ENCODE measurements at places on chromosomes 2 and 18. TPM values are rescaled to one million over a fixed set of nuclear protein-coding genes. Genes with fewer than 3 reads are reported as not detected.

LYG1 gene
- 0.54 TPM for total RNA-seq

HAUS1 gene
- total RNA-seq, result 61.0 TPM

TLX2 gene
- not detected for total RNA-seq

LONRF2 gene
- 0.20 TPM for total RNA-seq

UGP2 gene
- total RNA-seq, result 81.4 TPM

NR4A2 gene
- total RNA-seq, result 57.6 TPM

GRCh38 chr2:207394812-207395534 is 134.8 kb upstream of the CREB1 start:
- peak; percentile 71 for DNase-seq

- DNase-seq, result no peak
Observed at GRCh38 chr2:226869371-226869770, 33.5 kb downstream of the RHBDD1 start.

- DNase-seq, result no peak
Observed at GRCh38 chr2:102122115-102122514, 20.4 kb upstream of the IL1R1 start.

DNA sequence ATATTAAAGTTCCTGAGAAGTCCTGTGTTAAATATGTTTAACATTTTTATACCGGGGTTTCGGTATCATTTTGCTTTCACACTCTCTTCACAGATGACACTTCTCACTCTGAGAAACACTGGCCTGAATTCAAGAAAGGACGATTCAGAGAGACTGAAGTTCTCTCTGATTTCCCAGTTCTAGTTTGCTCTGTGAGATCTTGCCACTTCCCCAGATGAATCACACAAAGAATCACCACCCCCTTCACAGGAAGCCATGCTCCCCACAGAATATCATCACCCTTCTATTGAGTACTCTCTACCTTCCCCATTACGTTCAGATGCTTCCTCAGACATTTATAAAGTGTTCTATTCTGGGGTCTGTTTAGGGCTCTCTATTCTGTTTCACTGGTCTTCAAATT is 16.1 kb upstream of the CD207 start:
- peak; percentile 70 for DNase-seq

DNA sequence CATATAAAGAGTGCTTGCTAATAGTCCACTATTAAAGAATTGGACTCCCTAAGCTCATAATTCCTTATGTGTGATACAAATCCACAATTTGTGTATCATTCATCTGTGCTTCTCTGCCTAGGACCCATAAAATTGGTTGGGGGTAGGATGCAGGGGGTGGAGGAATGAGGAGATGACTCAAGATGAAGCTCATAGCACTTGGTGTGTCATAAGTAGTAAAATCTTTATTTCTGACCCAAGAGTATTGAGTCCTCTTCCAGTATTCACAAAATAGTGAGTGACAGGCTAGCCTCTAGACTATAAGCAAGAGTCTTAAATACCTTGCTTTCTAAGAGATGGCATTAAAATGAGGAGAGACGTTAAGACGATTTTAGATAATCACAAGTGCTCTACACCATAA is 390.9 kb upstream of the CDH19 start:
- no peak for DNase-seq

- no peak for DNase-seq
Observed at GRCh38 chr2:156427074-156427473, 9.1 kb upstream of the GPD2 start.

DNA sequence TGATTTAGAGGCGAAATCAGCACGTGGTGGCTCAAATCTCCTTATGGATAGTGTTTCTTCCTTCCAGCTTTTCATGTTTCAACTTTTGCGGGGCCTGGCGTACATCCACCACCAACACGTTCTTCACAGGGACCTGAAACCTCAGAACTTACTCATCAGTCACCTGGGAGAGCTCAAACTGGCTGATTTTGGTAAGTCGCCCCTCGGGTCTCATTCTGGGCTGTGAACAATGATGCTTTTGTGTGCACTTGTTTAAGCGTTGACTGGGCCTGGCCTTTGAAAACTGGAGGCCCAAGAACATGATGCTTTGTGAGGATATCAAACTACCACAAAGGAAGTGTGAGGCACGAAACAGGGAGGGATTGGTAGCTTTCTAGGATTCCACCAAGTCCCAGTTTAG is 27.4 kb downstream of the CDK15 start:
- no peak for DNase-seq

DNA sequence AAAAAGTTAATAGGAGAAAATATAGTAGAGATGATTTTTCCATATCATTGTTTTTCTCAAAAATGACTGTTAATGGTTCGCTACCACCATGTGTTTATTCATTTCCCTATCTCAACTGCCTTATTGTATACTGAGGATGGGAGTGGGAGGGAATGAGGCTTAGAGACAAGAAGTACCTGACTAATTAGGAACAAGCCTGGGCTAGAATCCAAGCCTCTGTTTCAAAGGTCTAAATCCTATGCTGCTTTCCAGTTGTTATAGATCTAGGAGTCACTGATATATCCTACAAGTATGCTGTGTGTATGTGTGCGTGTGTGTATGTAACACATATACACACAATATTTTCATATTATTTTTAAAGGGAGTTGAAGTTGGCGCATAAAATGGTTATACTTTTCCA is 465.9 kb downstream of the EPHA4 start:
- DNase-seq, result no peak

GRCh38 chr2:149155196-149155969 is 116.9 kb downstream of the LYPD6B start:
- no peak for DNase-seq

DNA sequence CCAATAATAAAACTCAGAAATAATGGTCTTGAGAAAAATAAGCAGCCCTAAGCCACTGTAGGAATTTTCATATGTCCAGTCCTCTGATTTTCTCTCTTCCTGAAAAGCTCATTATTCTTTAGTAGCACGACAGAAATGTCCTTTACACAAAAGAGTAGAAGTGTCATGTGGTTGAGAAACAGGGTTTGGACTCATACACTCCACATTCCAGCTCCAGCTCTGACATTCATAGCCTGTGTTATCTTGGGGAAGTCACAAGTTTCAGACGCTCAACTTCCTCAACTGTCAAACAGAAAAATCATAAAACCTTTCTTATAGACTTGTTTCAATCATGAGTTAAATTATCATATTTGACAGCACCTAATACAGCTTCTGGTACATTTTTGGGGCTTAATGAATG is 511.5 kb downstream of the TNS1 start:
- DNase-seq, result no peak

- DNase-seq, result peak; percentile 17
Observed at GRCh38 chr2:187586011-187586641, 31.9 kb upstream of the TFPI start.

- no peak for DNase-seq
Observed at GRCh38 chr2:32192418-32192817, 26.8 kb downstream of the SLC30A6 start.
